ENCODE measurements at places on chromosomes 7 and 10. TPM values are rescaled to one million over a fixed set of nuclear protein-coding genes. Genes with fewer than 3 reads are reported as not detected.

DNA sequence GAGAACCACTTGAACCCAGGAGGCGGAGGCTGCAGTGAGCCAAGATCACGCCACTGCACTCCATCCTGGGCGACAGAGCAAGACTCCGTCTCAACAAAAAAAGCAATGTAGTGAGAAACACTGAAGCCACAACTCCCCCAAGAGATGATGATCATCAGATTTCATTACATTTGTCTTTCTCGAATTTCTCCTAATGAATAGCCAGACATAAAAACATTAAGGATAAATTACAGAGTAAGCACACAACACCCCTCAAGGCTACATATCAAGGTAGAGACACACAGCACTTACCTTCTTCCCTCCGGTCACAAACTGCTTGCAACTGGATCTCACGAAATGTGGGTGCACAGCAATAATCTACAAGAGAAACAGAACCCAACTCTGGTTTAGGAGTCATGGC is 91.5 kb downstream of the VPS41 start:
- peaks cover 30% of the 10 kb centered on the region for H3K36me3 ChIP-seq
- H3K4me3 ChIP-seq: no peak overlapping the region
- peaks cover 2% of the 10 kb centered on the region for H3K4me1 ChIP-seq
- DNase-seq: no peak
- H3K27ac ChIP-seq: no peak overlapping the region

ADARB2 gene
- 3.7 TPM for total RNA-seq

DNA sequence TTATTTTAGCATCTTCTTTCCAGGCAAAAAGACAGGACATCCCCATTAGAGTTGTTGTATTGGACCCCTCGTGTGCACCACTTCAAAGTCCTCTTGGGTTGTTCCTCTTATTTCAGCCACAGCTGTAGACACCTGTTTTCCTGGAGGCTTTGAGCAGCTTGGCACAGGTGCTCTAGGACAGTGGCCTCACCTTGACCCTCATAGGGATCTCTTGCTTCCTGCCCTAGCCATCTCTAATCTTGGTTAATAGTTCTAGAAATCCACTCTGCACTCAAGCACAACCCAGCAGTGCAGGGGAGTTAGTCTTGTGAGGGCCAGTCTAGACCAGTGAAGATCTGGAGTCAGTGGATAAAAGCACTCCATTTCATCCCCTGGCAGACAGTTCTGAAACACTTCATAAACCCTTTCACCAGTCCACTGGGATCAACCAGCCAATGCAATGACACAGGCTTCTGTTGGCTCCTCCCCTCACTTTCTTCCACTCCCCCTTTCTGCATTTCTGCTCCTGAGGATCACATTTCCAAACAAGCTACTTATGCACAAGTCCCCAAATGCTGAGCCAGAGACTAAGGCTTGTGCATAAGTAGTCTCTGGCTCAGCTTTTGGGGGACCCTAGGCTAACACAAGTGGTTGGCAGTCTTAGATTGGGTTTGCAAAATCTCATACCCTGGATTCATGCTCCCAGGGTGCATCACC is 131.5 kb upstream of the LAMB4 start:
- H3K27ac ChIP-seq: no peak overlapping the region
- DNase-seq: no peak
- H3K36me3 ChIP-seq: peaks cover 4% of the 10 kb centered on the region
- H3K4me3 ChIP-seq: no peak overlapping the region

SCRN1 gene
- 105 TPM for total RNA-seq

DNA sequence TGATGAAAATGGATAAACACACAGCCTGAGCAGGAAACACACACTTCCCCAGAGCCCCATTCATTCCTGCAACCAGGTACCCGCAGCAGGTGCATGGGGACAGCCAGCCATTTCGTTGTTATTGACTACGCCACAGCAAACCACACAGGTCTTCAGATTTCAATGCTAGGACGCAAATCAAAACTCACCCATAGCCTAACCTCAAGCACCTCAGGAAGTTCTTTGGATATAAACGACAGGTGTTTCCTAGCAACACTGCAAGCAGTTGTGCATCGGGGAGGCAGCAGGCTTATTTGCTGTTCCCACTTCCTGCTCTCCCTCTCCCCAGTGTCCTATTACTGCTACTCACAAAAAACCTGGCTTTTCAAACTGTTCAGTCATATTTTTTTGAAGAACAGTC is 176.5 kb upstream of the FRMD4A start:
- H3K27me3 ChIP-seq: no peaks in the 10 kb centered on the region
- no peak for DNase-seq
- no peak overlapping the region for H3K4me3 ChIP-seq

SLC26A4 gene
- 0.09 TPM for total RNA-seq

Measured in WTC11 (cell line).